Natural killer cell (primary cell): ENCODE measurements at places on chromosomes 6 and 20. TPM values are rescaled to one million over a fixed set of nuclear protein-coding genes. Genes with fewer than 3 reads are reported as not detected.
A peak's percentile ranks its signal among the peaks of the same experiment; 100 is the strongest.

The SIRPB2 gene
- total RNA-seq: 1.5 TPM

The SLC22A1 gene
- total RNA-seq: 1.4 TPM

GRCh38 chr20:53786445-53787267 is 193.0 kb upstream of the ZNF217 start:
- H3K27ac ChIP-seq: no peak overlapping the region
- no peaks in the 10 kb centered on the region for H3K4me1 ChIP-seq
- H3K27me3 ChIP-seq: no peaks in the 10 kb centered on the region

The CPXM1 gene
- total RNA-seq: 2.3 TPM

The MTFR2 gene
- 2.0 TPM for total RNA-seq

- no peak overlapping the region for H3K27ac ChIP-seq
- H3K4me3 ChIP-seq: no peak overlapping the region
- no peak for DNase-seq
- H3K36me3 ChIP-seq: peaks cover 3% of the 10 kb centered on the region
- peaks cover 7% of the 10 kb centered on the region for H3K4me1 ChIP-seq
Observed at GRCh38 chr6:161218222-161218621, 55.6 kb downstream of the AGPAT4 start.

DNA sequence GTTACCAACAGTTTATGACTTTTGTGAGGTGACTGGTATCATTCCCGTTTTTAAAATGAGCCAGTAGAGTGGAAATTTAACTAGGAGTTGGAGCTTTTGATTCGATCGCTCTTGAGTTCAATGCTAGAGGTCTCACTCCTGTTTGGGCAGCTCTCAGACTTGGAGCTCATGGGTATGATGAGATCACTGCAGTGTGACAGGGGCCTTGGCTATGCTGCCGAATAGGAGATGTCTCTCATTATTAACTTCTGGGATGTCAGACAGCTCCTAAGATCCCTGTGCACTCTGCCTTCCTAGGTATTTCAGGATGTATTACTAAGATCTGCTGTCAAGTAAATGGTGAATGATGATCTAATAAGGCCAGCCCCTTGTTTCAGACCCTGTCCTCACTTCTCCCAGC is 20.4 kb downstream of the AKAP12 start:
- DNase-seq: no peak
- H3K4me3 ChIP-seq: no peak overlapping the region
- H3K27me3 ChIP-seq: no peaks in the 10 kb centered on the region
- H3K27ac ChIP-seq: no peak overlapping the region

DNA sequence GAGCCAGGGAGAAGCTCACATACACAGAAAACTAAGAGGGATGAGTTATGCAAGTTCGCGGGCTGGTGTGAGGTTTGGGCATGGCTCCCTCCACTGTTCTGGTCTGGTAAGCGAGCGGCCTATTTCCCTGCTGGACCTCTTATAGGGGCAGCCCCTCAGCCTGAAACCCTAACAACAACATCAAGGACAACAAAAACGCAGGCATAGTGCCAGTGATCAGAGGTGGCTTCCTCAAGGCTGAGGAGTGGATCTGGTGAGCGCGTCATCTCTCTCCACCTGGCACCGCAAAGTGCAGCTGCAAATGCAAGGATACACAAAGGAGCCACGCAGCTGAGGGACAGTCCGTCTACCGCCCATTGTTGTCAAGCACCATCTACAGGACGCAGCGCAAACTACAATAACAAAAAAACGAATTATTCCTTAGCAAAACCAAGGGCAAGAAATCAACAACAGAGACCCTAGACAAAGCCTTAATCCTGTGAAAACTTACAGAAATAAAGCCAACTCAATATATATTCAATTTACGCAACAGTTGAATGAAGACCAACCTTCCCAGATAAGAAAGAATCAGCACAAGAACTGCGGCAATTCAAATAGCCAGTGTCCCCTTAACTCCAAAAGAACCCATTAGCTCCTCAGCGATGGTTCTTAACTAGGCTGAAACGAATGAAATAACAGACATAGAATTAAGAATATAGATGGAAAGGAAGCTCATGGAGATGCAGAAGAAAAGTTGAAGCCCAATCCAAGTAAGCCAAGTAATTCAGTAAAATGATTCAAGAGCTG is 9.2 kb upstream of the DEFB110 start:
- no peaks in the 10 kb centered on the region for H3K4me1 ChIP-seq
- no peaks in the 10 kb centered on the region for H3K27me3 ChIP-seq
- H3K36me3 ChIP-seq: no peaks in the 10 kb centered on the region
- H3K27ac ChIP-seq: no peak overlapping the region
- no peak for DNase-seq

DNA sequence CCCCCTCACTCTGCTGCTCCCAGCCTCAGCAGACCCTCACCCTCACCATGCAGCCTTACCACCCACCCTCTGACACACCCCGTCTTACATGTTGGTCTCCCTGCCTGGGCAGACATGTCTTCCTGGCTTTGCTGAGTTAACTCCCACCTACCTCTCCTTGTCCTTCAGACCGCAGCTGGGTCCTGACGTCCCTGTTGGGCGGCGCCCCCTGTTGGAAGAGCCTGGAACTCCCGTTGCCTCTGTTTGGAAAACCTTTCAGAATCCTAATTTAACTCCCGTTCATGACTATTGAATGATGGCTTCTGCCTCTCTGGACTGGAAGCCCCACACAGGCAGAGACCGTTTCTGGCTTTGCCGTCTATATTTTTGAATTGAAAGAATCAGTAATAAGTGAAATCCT is 245.1 kb downstream of the MYLK4 start:
- no peak for DNase-seq
- peaks cover 17% of the 10 kb centered on the region for H3K27me3 ChIP-seq
- H3K4me3 ChIP-seq: no peak overlapping the region
- H3K36me3 ChIP-seq: no peaks in the 10 kb centered on the region
- H3K27ac ChIP-seq: no peak overlapping the region
- no peaks in the 10 kb centered on the region for H3K4me1 ChIP-seq

- no peaks in the 10 kb centered on the region for H3K4me1 ChIP-seq
- no peak overlapping the region for H3K4me3 ChIP-seq
- peak; percentile 63 for DNase-seq
- H3K27me3 ChIP-seq: peaks cover 3% of the 10 kb centered on the region
- H3K27ac ChIP-seq: no peak overlapping the region
Observed at GRCh38 chr6:797479-798077, 104.6 kb upstream of the EXOC2 start.

DNA sequence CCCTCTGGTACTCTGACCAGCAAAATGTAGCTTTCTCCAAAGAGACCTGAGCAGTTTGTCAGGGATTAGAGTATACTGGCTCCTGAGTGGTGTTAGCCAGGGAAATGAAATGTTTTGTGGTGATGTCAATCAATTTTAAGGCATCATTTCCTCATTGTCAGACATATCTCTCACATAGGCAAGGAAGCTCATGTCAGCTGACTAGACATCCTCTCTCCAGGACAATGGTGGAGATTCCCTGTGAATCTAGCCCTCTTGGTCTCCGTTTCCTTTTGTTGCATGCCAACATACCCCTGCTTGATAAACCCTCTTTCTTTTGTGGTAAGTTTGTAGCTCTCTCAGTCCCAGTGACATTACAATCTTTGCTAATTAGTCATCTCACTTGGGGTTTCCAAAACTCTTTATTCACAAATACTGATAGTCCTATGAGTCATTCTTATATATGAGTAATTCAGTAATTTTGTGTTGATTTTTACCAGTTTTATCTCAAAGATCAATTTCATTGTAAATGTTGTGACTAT is 135.6 kb upstream of the PTPRK start:
- H3K4me1 ChIP-seq: no peaks in the 10 kb centered on the region
- no peaks in the 10 kb centered on the region for H3K27me3 ChIP-seq
- no peaks in the 10 kb centered on the region for H3K36me3 ChIP-seq
- no peak overlapping the region for H3K4me3 ChIP-seq
- DNase-seq: no peak
- H3K27ac ChIP-seq: no peak overlapping the region

DNA sequence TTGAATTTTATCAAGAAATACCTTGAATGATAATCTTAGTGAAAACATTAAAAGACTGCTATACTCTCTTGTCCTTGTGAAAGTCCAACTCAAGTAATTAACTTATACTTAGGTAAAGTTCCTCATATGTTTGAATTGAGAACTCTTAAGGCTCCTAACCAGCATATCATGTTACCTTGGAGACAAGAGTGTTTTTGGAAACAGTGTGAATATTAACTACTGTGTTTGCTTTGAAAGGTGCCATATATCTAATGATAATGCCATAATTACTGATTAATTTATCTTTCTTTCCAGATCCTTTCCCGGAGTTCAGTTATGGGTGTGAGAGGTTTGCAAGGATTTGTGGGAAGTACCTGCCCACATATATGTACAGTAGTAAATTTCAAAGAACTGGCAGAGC is 10.5 kb downstream of the FAM120B start:
- H3K4me3 ChIP-seq: no peak overlapping the region
- no peak overlapping the region for H3K27ac ChIP-seq
- H3K36me3 ChIP-seq: peaks cover 28% of the 10 kb centered on the region
- DNase-seq: no peak
- no peaks in the 10 kb centered on the region for H3K27me3 ChIP-seq

The MROH8 gene
- total RNA-seq: 3.2 TPM

The RWDD2A gene
- 0.86 TPM for total RNA-seq

DNA sequence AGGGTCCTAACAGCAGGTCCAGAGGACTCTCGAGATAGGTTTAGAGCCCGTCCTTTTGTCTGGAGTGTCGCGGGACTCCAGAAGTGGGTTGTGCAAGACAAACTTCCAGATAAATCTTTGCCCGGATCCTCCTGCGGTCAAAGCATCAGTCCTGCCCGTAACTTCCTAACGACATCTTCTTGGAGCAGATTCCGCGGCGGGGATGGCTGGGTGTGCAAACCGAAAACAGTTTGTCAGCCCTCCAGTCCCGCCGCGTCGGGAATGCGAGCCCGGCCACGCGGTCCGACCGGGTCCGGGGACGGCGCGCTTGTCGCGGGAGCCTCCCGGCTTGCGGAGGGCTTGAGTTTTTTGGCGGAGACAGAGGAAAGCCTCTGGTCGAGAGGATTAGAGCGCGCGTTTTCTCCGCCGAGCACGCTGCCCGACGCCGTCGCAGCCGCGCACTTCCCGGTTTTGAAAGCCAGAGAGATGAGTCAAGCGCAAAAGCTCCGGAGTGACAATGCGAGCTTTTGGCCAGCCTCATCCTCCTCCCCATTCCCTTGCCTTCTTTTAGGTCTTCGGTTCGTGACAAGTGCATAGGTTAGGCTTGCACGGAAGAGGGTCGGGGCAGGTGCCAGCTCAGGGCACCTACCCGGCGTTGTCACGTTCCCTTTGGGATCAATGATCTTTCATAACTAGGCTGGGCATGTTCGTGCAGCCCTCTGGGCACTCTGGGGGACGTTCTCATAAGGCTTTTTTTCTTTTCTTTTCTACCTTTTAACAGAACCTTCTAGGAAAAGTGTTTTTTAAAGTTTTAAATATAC is 91.3 kb upstream of the PRDM1 start:
- no peaks in the 10 kb centered on the region for H3K36me3 ChIP-seq
- H3K27ac ChIP-seq: peak overlapping the region; percentile 41
- peaks cover 35% of the 10 kb centered on the region for H3K4me1 ChIP-seq
- DNase-seq: peak; percentile 37
- H3K27me3 ChIP-seq: peaks cover 51% of the 10 kb centered on the region

DNA sequence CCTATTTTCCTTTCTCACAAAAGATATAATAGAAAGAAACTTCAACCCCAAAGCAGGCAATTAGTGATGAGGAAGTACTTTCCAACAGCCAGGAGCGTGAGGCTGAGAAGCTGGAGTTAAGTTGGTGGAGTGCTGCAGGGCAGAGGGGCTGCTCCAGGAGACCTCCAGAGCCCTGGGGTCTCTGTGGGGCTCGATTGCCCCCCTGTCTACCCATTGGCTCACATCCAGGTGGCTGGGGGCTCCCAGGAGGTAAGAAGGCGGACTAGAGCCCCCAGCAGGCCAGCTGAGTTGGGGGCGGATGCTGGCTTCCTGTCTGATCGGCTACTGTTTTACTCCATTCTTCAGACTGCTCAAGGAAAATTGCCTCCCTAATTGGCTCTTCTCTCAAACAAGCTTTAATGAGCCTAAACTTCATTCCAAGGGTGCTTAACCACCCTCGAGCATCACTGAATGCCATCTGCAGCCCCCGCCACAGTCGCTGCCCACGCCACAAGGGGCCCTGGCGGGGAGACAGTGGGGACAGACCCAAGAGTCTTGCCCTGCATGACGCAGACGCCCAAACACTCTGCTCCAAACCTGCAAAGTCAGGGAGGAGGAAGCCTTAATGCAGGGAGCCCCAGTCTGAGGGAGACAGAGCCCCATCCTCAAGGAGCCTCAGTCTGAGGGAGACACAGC is 78.6 kb downstream of the MDGA1 start:
- DNase-seq: no peak
- H3K36me3 ChIP-seq: no peaks in the 10 kb centered on the region
- H3K4me3 ChIP-seq: no peak overlapping the region
